ENCODE measurements at places on chromosomes 5 and 9.

DNA sequence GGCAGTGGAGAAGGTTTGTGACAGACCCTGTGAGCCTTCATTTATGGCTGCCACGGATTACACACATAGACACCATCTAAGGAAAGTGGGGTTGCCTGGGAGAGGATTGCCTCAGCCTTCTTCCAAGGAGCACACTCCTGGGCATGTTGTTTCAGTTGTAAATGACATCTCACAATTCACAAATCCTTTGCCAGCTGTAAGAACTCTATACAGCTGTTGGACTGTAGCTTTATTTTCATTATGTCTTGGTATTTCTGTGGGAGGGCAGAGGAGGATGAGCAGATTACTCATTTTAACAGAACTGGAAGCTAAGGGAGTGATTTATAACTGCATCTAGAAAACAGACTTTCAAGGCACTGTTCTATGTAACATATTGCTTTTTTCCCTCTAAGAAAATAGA is 25.6 kb downstream of the MELK start:
- no peak for DNase-seq

GRCh38 chr5:4547547-4547946 is 592.6 kb upstream of the ADAMTS16 start:
- DNase-seq: no peak

DNA sequence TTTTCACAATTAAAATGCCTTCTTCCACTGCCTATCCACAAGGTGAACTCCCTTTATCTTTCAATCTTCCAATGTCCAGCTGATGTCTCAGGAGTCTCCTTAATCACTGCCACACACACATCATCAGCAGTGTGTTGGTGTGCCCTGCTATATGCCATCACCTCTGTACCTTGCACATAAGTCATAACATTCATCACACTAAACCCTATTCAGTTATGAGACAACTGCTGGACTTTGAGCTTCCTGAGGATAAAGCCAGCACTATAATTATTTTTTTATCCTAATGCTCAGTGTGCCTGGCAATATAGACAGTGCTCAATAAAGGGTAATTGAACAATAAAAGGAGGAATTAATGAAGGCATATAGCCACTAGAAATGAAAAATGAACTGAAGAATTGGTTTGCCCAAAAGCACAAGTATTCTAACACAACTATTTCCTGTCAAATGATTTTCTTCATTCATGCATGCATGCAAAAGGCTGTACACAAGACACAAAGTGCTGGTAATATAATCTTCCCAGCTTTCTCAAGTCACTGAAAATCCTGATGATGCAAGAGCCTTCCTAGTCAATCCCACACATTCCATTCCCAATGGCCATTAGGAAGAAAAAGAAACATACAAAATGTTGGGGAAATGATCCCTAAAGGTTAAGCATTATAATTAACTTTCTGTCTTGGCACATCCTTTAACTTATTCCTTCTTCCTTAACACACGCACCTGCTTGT is 32.4 kb downstream of the LPAR1 start:
- DNase-seq: no peak

- DNase-seq: no peak
Measured at GRCh38 chr9:85377731-85378289, 363.9 kb downstream of the AGTPBP1 start.

DNA sequence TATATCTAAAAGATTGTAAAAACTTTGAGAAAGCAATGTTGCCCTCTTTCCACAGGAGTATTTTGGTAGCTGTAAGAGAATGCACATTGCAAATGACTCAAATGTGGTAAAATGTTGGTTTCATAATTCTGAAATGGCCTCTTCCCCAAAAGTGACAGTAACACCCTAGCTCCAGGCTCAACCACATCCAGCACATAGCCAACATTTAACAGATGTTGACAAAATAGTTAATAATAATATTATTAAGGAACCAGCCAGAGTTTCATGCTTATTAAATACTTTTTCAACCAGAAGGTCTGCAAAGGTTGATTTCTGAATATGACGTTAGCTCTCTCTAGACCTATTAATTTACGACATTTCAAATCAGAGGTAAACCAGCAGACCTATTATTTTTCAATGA is 1.3 kb downstream of the ANXA1 start:
- peak; percentile 37 for DNase-seq

DNA sequence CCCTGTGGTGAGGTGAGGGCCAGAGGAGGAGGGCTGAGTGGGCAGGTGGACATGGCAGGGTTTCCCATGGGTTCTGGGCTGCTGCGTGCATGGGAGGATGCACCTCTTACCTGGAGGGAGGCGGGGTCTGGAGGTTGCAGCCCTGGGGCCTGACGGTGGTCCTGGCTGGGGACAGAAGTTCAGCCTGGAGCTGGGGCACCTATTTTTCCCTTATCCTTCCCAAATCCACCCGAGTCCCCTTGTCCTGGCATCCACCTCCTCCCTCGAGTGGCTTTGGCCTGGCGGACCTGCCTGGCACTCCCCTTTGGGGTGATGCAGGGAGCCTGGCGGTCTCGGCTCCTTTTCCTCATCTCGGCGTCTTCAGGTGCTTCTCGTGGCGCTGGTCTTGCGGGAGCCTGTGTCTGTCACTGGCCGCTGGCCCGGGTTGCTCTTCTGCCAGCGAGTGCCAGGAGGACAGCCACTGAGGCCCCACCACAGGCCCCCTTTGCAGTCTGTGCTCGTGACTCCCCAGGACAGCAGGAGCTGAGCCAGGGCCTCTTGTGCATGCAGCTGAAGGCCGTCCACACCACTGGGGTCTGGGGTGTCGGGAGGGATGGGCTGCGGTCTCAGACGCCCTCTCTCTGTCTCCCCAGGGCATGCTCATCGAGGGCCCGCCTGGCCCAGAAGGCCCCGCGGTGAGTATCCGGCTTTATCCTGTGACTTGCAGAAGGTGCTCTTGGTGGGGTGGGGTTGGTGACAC is 96.4 kb downstream of the COL5A1 start:
- DNase-seq: no peak

DNA sequence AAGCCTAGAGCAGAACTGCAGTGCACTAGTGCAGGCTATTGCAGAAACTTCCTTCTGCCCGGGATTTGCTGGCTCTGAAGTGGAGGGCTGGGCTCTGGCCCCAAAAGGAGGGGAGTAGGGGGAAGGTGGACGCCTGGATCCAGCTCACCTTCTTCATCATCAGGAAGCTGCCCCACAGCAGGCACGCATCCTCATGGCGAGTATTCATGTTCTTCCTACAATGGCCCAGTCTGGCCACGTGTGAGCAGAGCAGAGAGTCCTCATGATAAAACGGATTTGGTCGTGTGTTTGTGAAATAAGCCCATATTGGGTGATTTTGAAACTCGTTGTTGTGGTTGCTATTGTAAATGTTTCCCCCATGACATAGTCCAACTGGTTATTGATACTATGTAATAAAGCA is 8.2 kb upstream of the GLIPR2 start:
- no peak for DNase-seq

GRCh38 chr9:108445431-108446071 is 410.2 kb downstream of the ACTL7B start:
- no peak for DNase-seq

DNA sequence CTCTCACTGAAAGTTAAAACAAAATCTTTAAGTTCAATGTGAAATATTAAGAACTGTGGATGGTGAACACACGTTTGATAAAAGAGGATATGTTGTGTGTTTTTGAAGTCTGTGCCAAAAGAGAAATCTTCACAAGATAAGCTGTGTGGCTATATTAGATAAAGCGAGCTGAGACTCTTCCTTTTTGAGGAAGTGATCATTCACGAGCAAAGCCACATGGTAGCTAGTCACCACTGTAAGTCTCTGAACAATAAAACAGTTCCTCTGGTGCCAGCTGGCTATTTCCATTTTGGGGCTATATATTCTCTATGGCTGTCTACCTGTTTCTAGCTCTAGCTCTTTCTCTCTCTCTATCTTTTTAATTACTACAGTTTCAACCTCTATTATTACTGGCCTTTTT is 1849.2 kb upstream of the C9orf72 start:
- no peak for DNase-seq

DNA sequence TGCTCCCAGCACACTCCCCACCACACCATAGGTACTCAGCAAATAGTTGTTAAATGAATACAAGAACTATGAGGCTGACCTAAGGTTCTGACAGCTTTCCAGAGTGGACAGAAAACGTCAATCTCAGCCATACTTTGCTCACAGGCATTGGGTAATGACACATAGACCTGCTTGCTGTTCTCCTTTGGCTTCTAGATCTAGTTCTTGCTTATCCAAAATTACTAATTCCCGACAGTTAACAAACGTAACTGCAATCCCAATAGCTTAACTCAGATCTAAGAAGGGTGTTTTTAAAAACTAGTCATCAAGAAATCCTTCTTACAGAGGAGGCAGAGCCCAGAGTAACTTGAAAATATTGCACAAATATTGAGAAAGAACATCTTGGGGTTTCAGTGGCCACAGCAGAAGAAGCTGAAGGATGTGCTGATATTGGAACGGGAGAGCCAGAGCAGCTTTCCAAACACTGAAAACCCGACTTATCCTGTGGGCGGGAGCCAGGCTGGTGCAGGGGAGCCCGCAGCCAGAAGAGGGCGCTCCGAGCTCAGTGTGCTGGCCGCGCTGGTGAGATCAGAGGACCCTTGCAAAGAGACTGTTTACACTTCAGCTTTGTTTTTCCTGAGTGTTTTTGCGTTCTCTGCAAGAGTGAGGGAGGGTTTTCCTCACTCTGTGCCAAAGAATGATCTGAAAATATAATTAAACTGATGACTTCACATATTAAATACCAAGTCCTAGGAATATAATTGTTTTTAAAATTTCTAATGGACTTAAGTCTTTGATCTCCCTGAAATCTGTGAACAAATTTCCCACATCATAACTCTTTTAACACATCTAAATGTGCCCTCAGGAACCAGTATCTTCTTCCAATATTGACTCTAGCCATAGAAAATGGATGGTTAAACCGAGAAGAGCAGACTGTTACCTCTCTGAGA is 30.3 kb downstream of the FGF1 start:
- DNase-seq: peak; percentile 94

DNA sequence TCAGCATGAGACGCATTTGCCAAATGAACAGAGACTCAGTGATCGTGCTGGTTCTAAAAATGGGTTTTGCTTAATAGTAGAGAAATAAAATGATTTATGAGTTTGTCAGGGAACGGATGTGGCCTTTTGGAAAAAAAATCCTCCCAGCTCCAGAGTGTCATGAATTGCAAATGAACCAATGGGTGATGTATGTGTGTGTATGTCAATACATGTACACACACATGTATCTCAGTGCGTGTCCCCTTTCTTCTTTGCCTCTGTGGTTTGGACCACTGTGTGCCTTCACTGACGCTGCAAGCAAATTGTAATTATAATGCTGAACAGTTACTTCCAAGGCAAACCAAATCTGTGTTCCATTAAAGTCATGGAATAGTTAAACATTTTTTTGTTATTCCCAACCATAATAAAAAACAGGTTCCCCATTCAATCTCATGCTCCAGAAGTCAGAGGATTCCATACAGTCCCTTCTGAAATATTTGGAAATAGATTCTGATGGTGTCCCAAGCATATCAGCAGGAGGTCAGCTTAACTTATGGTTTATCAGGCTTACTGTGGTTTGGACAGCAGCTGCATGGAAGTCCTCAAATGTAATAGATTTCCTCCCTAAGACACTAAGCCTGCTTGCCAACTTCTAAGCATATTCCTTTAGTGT is 630.5 kb downstream of the ACTL7B start:
- DNase-seq: no peak

- DNase-seq: no peak
Measured at GRCh38 chr9:107839371-107839770, 349.8 kb upstream of the KLF4 start.

DNA sequence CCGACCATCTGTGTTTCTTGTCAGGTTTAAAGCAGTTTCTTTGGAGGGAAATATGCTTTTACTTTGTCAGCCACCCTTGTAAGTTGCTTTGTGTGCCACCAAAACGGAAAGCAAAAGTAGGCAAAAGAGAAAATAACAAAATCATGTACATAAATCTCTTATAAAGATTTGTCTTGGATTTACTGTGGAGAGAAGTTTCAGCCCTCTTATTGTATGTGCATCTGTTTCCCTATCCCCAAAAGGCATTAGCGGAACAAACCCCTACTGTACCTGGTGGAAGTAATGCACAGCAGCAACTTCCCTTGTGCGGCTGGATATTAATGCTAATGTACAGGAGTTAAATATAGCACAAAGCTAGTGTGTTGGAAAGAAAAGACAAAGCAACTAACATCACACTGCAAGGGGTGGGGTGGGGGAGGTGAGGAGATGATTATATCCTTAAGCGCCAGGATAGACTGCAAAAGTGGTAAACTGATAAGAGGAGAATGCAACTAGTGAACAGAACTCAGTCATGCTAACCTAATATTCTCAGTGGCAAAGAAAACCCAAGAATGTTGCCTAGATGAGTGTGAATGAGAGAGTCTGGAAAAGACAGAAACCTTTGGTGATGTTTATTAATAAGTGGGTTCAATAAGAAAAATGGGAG is 396.5 kb upstream of the MEF2C start:
- DNase-seq: no peak

DNA sequence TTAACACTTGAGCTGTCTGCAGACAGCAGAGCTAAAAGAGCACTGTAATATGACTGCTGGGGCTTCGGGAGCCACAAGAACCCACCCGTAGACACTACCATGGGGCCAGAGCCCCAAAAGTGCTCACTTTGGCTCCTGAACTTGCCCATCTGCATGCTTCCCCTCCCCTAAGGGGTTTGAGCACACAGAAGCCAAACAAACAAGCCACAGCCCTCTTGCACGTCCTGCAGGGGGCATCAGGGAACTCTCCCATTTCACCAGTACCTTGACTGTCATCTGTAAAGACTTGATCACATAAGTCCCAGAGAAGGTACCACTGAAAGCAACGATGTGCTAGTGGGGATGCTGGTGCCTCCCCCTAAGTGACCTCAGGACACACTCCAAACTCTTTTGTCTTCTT is 681.8 kb downstream of the SEMA5A start:
- no peak for DNase-seq

DNA sequence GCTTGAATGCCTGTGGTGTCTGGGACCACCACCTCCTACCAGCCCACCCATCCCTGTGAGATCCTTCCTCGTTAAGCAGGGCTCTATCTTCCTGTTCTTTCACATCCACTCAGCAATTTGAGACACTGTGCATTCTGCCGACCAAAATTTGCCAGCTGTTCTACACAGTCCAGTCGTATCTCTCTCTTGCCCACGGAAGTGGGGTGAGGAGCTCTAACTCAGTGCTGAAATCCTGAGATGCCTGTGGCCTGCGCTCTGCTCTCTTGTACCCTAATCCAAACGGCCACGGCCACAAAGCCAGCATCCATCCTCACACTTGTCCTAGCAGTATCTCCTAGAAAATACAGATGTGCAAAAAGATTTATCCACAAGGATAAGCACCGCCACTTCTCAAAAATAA is 97.9 kb downstream of the MVB12B start:
- no peak for DNase-seq

DNA sequence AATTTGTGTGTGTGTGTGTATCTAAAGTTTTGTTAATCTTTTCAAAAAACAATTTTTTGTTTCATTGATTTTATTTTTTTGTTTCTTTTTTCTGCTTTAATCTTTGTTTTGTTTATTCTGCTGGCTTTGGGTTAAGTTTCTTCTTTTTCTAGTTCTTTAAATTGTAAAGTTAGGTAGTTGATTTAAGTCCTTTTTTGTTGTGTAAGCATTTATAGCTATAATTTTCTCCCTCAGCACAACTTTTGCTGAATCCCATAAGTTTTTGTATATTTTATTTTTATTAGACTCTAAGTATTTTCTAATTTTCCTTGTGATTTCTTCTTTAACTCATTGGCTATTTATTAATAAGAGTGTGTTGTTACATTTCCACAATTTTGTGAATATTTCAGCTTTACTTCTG is 34.9 kb downstream of the GABRA6 start:
- no peak for DNase-seq
